ENCODE measurements at places on chromosomes 5 and 9. TPM values are rescaled to one million over a fixed set of nuclear protein-coding genes. Genes with fewer than 3 reads are reported as not detected.

DNA sequence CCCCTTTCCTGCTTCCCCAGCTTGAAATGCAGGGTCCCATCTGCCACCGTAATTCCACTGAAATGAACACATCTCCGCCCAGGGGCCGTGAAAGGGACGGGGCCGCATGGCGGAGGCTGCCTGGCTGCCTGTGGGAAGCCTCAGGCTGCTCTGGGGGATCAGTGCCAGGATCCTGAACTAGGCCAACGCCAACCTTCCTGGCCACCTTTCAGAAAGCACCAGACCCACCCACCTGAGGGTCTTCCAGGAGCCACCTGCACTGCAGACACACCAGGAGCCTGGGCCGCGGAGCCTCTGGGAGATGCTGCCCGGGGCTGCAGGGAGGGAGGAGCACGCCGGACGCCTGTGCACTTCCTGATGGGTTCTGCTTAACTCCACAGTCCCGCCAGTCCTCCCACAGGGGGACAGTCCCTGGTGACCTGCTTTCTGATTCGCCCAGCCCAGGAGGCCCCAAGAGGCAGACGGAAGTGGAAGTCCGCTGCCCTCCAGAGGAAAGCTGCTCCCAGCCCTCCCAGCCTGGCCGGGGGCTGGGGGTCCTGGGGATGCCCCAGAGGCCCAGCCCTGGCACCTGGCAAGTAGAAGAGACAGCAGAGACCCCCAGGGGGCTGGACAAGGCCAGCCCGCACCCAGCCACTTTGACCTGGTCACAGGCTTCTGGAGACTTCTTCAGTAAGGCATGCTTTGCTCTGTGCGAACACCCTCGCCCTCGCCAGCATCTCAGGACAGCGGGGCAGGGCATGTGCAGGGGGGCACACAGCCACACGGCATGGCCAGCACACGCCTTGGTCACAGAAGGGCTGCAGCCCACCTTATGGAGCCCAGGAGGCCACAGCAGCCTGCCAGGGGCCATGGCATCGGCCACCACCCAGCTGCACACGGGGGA lies at the start of gene CARD9:
Gene CARD9, minus strand, starts transcription at position 370 of the 883 bp plus-strand sequence. CDS start 1,591 bp downstream, outside the sequence.
- no peak for DNase-seq

- DNase-seq: peak; percentile 65
Measured at GRCh38 chr9:106869458-106869857, 6.5 kb downstream of the ZNF462 start.

DNA sequence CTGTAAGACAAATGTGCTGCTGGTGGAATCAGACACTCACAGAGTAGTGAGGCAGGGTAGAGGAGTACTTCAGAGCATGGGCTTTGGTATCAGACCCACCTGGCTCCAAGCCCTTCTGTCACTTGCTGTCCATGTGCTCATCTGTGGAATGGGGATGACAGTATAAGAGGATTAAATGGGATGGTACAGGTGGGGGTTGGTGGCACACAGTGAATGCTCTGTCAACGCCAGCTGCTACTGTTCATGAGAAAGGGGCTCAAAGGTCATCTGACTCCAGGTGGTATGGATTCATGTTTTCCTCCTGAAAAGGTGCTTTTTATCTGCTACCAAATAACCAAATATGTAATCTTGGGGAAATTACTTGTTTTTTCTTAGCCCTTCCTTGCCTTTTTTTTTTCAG lies 23.0 kb upstream of the PPARGC1B start:
- no peak for DNase-seq

- DNase-seq: no peak
Measured at GRCh38 chr9:100126423-100126822, 27.4 kb downstream of the INVS start.

DNA sequence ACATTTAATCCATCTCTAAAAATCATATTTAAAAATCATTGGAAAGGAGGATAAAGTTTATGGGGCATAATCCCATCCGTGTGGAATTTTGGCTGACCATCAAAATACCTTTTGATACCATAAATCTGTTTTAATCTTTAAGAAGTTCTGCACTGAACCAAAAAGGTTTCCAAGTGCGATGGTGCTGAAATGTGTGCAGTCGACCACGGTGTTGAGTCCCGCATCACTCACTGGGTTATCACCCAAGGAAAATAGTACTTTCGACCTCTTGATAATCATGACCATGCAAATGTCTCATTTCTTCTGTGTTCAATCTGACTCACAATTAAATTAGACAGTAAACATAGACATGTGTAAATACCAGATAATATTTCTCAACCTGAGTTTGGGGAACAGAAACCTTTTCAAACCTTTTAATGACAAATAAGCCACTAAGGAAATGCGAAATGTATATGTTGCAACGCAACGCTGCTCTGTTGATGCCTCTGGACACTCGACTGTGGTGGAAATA lies 62.0 kb upstream of the CDH6 start:
- DNase-seq: no peak

GRCh38 chr5:157172403-157172802 lies 6.3 kb upstream of the GARIN3 start:
- no peak for DNase-seq

DNA sequence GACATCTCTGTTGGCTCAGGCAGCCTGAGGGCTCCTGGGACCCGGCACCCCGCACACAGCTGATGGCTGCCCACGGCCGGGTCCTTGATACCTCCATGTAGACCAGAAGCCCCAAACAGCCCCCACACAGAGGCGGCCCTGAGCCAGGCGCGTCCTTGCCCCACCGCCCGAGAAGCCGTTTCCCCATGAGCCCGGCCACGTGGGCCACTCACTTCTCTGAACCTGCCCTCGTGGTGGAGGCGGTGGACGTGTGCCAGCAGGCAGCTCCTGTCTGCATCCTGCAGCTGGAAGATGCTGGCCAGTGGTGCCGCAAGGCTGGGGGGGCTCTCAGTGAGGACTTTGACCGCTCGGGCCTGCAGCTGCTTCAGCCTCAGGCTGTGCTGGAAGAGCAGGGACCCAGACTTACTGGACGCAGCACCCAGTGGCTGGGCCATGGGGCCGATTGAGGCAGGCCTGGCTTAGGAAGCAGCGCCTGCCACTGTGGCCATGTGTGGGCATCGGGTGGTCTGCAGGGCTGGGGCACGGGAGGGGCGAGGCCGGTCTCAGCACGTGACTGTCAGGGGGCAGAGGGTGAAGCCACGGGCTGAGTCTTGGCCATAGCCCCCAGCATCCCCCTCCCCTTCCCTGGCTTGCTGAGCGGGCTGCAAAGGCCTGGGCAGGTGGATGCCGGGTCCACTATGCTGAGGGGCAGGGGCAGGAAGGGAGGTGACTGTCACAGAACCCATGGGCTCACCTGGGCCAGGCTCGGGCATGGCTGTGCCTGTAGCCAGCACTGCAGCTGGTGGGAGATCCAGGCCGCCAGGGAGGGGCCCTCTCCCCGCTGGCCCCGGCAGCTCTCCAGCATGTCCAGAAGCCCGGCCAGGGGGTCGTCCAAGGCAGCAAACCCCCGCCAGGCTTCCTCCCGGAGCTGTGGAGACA lies 50.0 kb downstream of the EXD3 start:
- DNase-seq: no peak

DNA sequence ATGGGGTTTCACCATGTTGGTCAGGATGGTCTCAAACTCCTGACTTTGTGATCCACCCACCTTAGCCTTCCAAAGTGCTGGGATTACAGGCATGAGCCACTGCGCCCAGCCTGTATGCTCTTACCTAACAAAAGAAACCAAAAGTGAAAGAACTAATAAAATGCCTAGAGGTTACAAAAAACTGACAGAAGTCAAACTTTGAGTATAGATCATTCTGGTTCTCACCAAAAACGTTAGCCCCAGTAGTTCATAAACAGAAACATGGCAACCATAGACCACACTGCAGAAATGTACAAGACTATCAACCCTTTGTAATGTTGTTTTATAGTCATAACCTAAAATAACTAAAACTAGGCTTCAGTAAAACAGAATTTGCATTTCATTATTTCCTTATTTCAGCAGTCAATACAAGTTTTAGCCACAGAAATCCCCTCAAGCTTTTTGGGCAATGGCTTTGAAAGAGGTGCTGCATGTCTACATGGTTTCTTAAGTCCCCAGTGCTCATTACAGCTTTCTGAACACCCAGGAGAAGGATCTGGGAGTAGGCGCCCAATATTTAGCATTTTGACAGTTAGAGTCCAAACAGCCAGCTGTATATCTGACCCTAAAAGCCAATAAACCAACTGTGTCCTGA lies 72.5 kb downstream of the EPB41L4A start:
- DNase-seq: no peak

- no peak for DNase-seq
Measured at GRCh38 chr5:119037496-119038215, 33.2 kb upstream of the DMXL1 start.

- DNase-seq: no peak
Measured at GRCh38 chr5:138722544-138723177, 30.6 kb upstream of the CTNNA1 start.

GRCh38 chr5:59143926-59144333 lies 561.1 kb downstream of the RAB3C start:
- DNase-seq: no peak

DNA sequence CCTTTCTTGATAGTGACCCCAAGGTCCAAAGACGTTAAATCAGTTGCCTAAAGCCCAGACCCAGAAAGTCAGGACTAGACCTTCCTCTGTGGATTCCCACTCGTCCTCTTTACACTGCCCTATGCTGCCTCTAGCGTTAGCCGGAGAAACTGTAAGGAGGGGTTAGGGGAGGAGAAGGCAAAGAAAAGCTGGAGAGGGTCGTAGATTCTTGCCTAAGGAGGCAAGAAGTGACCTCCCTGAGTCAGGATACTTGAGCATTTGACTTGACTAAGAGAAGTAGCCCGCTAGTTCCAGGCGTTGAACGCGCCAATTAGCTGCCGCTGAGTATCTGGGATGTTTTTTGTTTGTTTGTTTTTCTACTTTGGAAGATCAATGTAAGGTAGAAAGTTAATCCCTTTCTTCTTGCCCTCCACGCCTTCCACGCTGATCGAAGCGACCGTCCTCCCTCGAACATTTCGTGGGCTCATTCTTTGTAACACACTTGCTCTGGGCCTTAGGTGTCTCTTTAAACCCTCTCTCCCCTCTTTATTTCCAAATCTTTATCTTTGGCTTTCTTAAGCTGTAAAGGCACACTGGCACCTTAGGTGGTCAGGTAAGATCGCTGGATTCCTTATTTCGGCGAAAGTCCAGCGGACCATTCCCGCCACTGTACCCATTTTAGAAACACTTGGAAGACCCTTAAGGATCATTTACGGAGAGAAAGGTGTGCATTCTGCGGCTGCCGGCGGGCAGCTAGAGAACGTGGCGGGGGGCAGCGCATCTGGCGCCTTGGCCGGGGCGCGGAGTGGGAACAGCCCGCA lies 5.1 kb upstream of the RGMB start:
- DNase-seq: peak; percentile 91

DNA sequence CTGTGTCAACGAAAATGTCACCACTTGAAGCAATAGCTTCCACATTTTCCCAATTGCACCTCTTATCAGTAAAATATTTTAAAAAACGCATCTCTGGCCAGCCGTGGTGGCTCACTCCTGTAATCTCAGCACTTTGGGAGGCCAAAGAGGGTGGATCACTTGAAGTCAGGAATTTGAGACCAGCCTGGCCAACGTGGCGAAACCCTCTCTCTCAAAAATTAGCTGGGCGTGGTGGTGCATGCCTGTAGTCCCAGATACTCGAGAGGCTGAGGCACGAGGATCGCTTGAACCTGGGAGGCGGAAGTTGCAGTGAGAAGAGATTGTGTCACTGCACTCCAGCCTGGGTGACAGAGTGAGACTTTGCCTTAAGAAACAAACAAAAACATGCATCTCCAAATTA lies 210.1 kb upstream of the CHD1 start:
- no peak for DNase-seq

DNA sequence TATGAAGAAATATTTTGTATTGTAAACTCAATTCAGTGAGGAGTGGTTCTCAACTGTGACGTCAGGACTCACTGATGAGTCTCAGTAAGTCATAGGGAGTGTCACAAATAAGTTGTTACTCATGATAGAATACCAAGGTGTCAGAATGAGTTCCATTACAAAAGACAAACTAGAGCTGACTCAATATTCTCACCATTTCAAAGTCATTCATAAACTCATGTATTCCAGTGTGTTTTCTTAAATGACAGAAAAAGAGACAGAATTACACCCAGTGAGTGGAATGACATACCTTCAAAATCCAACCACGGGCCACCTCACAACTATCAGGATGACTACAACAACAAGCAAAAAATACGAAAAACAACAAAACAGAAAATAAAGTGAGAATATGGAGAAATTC lies 321.5 kb downstream of the ENC1 start:
- DNase-seq: no peak

GRCh38 chr5:42582723-42583122 lies 159.5 kb downstream of the GHR start:
- DNase-seq: no peak

DNA sequence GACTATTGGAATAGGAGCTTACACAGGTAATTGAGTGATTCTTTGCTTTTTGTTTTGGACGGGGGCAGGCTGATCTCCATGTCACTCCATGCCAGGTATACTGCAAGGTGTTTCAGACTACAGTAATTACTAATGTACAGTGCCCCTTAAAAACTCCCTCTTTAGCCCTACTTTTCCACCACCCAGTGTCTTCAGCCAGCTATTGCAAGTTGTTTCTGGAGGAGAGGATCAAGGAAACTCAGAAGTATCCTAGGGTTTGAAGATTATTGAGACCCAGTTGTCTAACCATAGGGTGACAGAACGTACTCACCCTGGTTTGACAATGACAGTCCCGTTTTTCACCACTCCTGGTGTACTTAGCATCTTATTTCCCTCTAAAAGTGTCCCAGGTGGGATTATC lies 13.4 kb downstream of the CFAP95 start:
- DNase-seq: no peak

GRCh38 chr9:13932528-13933267 lies 381.2 kb downstream of the NFIB start:
- DNase-seq: no peak

DNA sequence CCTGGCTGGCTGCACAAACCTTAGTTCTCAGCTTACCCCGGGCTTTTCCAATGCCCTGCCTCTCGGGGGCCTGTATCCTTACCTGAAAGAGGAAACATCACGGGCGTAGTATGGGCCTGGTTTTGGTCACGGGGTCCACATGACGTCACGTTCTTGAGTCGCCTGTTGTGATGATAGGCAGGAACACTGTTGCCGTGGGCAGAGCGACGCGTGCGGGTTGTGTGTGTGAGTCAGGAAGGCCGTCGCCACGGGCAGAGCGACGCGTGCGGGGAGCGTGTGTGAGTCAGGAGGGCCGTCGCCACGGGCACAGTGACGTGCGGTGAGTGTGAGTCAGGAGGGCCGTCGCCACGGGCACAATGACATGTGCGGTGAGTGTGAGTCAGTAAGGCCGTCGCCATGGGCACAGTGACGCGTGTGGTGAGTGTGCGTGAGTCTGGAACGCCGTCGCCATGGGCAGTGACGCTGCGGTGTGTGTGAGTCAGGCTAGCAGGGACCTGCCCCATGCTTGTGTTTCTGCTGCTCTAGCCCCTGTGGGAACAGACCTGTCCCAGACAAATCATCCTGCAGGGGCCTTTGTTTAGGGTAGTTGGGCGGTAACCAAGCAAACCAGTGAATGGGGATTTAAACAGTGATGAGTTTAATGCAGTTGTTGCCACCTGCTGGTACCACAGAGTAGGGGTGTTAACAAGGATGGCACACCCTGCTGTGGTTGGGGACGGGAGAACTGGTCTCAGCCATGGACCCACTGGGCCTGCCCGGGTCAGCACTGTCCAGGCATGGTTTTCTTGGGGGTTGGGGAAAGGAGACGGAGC lies 19.8 kb downstream of the TRIP13 start:
- peak; percentile 65 for DNase-seq

The TRIM7 gene
- total RNA-seq: 21.7 TPM

The NFIB gene
- total RNA-seq: 161 TPM

The GARIN3 gene
- total RNA-seq: not detected

The TAS2R1 gene
- not detected for total RNA-seq

The FCN2 gene
- total RNA-seq: not detected

The TEX48 gene
- not detected for total RNA-seq

The ROPN1L gene
- 0.41 TPM for total RNA-seq

The SAXO1 gene
- under 0.01 TPM for total RNA-seq

The ENHO gene
- 4.4 TPM for total RNA-seq

The PCBD2 gene
- 16.3 TPM for total RNA-seq

The FOXD4L6 gene
- total RNA-seq: not detected
